ENCODE measurements at places on chromosomes 5 and 9.

GRCh38 chr5:112848116-112848811 is 12.8 kb upstream of the SRP19 start:
- DNase-seq = no peak

- no peak for DNase-seq
Measured at GRCh38 chr9:38062498-38063362, 6.3 kb downstream of the SHB start.

DNA sequence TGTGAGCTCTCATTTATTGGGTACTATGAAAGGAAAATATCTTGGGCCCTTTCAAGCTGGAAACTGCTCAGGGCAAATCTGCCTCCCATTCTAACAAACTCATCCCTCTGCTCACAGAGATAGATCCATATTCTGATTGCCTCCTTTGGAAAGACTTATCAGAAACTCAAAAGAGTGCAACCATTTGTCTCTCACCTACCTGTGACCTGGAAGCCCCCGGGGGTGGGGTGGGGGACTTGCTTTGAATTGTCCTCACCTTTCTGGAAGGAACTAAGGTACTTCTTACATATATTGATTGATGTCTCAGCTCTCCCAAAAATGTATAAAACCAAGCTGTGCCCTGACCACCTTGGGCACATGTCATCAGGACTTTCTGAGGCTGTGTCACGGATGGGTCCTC is 125.3 kb downstream of the ATP10B start:
- no peak for DNase-seq

GRCh38 chr5:67029481-67029880 is 167.1 kb downstream of the CD180 start:
- DNase-seq = no peak
